ENCODE measurements at places on chromosomes 12 and 14. TPM values are rescaled to one million over a fixed set of nuclear protein-coding genes. Genes with fewer than 3 reads are reported as not detected.

DNA sequence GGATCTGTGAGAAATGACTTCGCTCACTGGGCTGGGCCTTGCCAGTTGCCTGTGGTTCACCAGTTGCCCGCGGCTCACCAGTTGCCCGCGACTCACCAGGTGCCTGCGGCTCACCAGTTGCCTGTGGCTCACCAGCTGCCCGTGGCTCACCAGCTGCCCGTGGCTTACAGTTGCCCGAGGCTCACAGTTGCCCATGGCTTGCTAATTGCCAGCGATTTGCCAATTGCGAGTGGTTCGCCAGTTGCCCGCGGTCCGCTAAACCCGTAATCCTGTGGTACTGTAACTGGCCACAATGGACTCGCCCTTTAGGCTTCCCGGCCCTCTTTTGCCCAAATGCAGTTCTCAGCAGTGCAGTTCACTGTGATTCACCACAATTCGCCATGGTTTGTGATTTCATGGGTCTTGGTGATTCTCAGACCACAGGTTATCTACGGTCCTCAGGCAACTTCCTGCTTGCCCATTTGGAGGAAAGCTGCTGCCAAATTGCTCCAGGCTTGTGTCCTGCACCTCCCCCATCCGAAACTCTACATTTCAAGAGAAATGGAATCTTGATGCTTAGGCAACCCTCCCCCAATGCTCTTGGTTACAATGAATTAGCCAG lies 15.0 kb upstream of the MEG3 start:
- no peak for DNase-seq
- no peak overlapping the region for H3K27ac ChIP-seq
- no peaks in the 10 kb centered on the region for H3K4me1 ChIP-seq
- H3K36me3 ChIP-seq: no peaks in the 10 kb centered on the region

- H3K4me1 ChIP-seq: peaks cover 84% of the 10 kb centered on the region
- DNase-seq: no peak
- H3K27ac ChIP-seq: peak overlapping the region; percentile 12
Observed at GRCh38 chr14:69635981-69636639, 24.7 kb downstream of the SUSD6 start.

The FCF1 gene
- total RNA-seq: 87.2 TPM

- no peaks in the 10 kb centered on the region for H3K36me3 ChIP-seq
- no peaks in the 10 kb centered on the region for H3K27me3 ChIP-seq
- DNase-seq: no peak
- H3K4me3 ChIP-seq: no peak overlapping the region
Observed at GRCh38 chr14:74324931-74325361, 22.2 kb upstream of the ABCD4 start.

- DNase-seq: no peak
- no peak overlapping the region for H3K27ac ChIP-seq
- no peak overlapping the region for H3K4me3 ChIP-seq
- no peaks in the 10 kb centered on the region for H3K27me3 ChIP-seq
- peaks cover 6% of the 10 kb centered on the region for H3K4me1 ChIP-seq
- H3K36me3 ChIP-seq: no peaks in the 10 kb centered on the region
Observed at GRCh38 chr14:67934862-67935261, 115.3 kb downstream of the RAD51B start.

DNA sequence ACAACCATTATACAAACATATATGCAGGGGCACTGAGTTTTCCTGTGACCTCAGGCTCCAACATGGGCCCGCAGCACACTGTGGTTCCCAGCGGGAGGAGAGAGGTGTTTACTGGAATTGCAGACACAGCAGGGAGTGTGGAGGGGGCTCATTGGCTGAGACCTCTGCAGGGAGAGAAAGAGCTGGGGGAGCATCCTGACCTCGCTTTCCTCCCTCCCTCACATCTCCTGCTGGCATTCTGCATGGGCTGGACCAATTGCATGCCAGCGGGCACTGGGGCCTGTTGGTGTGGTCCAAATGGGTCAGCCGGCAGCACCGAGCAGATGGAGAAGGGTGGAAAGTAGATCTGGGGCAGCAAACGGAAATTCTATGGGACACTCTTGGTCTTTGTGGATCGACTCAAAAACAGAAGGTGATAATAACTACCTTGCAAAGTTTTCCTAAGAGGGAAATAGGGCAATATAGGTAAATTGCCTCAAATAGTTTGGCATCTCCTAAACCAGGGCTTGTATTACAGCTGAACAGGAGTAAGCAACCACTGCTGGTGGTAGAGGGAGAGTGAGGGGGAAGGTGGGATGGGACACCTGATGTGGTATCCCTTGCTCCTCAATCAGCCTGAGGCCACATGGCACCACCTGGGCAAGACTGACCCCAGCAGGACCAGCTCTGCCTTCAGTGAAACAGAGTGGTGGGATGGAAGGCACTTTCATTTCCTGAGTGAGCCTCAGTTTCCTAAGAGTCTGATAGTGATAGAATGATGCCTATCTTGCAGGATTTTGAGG lies 86.9 kb downstream of the NTF3 start:
- H3K27ac ChIP-seq: no peak overlapping the region
- no peaks in the 10 kb centered on the region for H3K36me3 ChIP-seq
- H3K4me3 ChIP-seq: no peak overlapping the region
- no peaks in the 10 kb centered on the region for H3K4me1 ChIP-seq

- peaks cover 23% of the 10 kb centered on the region for H3K36me3 ChIP-seq
- no peaks in the 10 kb centered on the region for H3K27me3 ChIP-seq
- peaks cover 5% of the 10 kb centered on the region for H3K4me1 ChIP-seq
- no peak overlapping the region for H3K4me3 ChIP-seq
- no peak for DNase-seq
Observed at GRCh38 chr12:108798551-108799221, 58.7 kb downstream of the SSH1 start.

DNA sequence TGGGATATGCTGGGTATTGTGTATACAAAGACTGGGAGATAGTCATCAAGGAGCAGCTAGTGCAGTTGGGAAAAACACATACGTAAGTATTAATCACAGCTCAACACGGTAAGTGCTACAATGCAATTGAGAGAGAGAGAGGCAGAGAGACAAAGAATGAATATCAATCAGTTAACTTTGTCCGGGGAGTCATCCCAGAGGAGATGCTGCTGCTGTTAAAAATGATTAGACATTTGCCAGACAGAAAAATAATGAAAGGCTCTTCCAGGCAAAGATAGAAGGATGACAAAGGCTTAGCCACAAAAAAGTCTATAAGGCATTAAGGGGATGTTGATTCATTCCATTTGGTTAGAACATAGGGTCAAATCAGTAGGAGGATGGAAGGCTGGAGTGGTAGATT lies 45.1 kb downstream of the AKAP6 start:
- H3K27ac ChIP-seq: no peak overlapping the region
- H3K36me3 ChIP-seq: no peaks in the 10 kb centered on the region
- H3K4me1 ChIP-seq: no peaks in the 10 kb centered on the region

DNA sequence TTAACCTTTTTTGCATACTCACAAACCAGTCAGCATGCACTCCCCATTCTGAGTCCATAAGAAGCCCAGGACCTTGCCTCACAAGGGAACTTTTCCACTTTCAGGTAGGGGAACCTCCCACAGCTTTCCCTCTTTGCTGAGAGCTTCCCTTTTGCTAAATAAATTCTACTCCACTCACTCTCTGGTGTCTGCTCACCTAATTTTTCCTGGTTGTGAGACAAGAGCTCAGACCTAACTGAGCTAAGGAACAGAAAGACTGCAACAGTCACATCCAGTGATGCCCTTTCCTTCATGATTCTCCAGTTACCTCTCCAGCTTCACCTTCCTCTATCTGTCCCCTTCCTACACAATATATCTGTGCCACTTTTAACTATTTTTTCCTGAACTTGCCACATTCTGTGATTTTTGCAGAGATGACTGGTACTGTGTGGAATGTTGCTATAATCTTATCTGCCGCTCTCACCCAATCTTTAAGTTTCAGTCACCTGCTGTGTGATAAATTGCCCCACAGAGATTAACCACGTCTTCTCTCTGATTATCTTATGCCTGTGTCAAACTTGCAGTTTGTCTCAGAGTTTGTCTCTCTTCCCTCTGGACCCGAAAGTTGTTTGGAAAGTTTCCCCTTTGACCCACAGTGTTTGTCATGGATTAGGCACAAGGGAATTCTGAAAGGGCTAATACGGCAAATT lies 737.1 kb upstream of the FLRT2 start:
- DNase-seq: no peak
- no peaks in the 10 kb centered on the region for H3K36me3 ChIP-seq
- no peaks in the 10 kb centered on the region for H3K27me3 ChIP-seq
- no peaks in the 10 kb centered on the region for H3K4me1 ChIP-seq
- H3K4me3 ChIP-seq: no peak overlapping the region
- no peak overlapping the region for H3K27ac ChIP-seq

- peaks cover 8% of the 10 kb centered on the region for H3K4me1 ChIP-seq
- no peak for DNase-seq
- no peaks in the 10 kb centered on the region for H3K27me3 ChIP-seq
- H3K27ac ChIP-seq: no peak overlapping the region
Observed at GRCh38 chr14:50544911-50545310, 12.5 kb upstream of the MAP4K5 start.

The CHD8 gene
- 90.0 TPM for total RNA-seq

- H3K36me3 ChIP-seq: no peaks in the 10 kb centered on the region
- no peaks in the 10 kb centered on the region for H3K4me1 ChIP-seq
- H3K27me3 ChIP-seq: no peaks in the 10 kb centered on the region
- DNase-seq: no peak
Observed at GRCh38 chr14:76551906-76552305, 176.0 kb downstream of the ESRRB start.

DNA sequence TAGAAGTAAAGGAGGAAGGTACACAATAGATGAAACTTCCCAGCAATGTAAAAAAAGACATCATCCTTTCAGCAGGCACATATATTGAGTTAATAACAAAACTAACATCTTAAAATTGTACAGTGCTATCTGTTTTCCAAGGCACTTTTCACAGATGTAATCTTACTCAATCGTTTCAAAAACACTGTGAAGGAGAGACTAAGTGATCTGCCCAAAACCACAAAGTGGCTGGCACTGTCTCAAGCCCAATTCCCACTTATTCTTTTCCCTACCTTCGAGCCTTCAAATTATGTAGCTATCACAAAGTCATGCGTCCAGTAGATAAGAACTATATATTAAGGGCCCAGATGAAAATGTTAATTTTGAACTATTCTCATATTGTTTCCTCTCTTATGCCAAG lies 193.6 kb upstream of the RASSF8 start:
- no peak overlapping the region for H3K4me3 ChIP-seq
- no peak for DNase-seq
- no peaks in the 10 kb centered on the region for H3K4me1 ChIP-seq
- no peaks in the 10 kb centered on the region for H3K36me3 ChIP-seq
- no peaks in the 10 kb centered on the region for H3K27me3 ChIP-seq

The PRPH gene
- not detected for total RNA-seq

The CD9 gene
- 13.5 TPM for total RNA-seq

DNA sequence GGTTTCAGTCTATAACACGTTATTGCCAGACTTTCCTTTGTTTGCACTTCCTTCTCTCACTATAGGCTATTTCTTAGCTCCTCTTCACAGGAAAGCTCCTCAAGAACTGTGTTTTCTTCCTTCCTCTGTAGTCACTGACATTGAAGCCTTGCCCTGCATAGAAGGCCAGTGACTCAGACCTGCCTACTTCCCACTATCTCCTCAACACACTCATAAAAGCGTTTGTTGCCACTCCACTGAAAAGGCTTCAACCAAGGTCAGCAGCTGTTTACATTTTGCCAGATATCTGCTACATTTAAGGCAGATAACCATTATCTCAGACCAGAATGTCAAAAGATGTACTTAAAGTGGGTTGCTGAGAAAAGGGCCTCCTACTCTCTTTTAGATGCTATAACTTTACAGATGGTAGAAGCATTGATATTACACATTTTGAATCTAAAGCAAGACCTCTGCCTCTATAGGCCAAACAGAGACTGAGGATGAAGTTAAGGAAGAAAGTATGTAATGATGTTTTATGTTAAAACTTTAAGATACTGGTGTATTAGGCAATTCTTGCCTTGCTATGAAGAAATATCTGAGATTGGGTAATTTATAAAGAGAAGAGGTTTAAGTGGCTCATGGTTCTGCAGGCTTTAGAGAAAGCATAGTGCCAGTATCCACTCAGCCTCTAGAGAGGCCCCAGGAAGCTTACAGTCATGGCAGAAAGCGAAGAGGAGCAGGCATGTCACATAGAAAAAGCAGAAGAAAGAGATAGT lies 233.3 kb upstream of the FLRT2 start:
- H3K27ac ChIP-seq: no peak overlapping the region
- no peaks in the 10 kb centered on the region for H3K27me3 ChIP-seq
- no peaks in the 10 kb centered on the region for H3K36me3 ChIP-seq
- H3K4me3 ChIP-seq: no peak overlapping the region
- DNase-seq: no peak

The SH2B3 gene
- total RNA-seq: 48.9 TPM

The REP15 gene
- not detected for total RNA-seq

The LGALS3 gene
- 55.1 TPM for total RNA-seq

The POTEM gene
- not detected for total RNA-seq

GRCh38 chr12:94012590-94012989 lies 135.8 kb upstream of the PLXNC1 start:
- no peak overlapping the region for H3K4me3 ChIP-seq
- no peak for DNase-seq
- H3K27ac ChIP-seq: no peak overlapping the region

- no peak for DNase-seq
- H3K4me3 ChIP-seq: no peak overlapping the region
- no peaks in the 10 kb centered on the region for H3K27me3 ChIP-seq
- no peak overlapping the region for H3K27ac ChIP-seq
- no peaks in the 10 kb centered on the region for H3K4me1 ChIP-seq
Observed at GRCh38 chr14:101082436-101083384, 179.2 kb upstream of the RTL1 start.

- H3K27ac ChIP-seq: no peak overlapping the region
- no peak for DNase-seq
Observed at GRCh38 chr12:102885043-102885932, 31.8 kb downstream of the PAH start.

- no peaks in the 10 kb centered on the region for H3K36me3 ChIP-seq
- no peak overlapping the region for H3K4me3 ChIP-seq
- H3K27me3 ChIP-seq: no peaks in the 10 kb centered on the region
- DNase-seq: no peak
- H3K27ac ChIP-seq: no peak overlapping the region
Observed at GRCh38 chr12:58815235-58815634, 105.1 kb downstream of the LRIG3 start.

DNA sequence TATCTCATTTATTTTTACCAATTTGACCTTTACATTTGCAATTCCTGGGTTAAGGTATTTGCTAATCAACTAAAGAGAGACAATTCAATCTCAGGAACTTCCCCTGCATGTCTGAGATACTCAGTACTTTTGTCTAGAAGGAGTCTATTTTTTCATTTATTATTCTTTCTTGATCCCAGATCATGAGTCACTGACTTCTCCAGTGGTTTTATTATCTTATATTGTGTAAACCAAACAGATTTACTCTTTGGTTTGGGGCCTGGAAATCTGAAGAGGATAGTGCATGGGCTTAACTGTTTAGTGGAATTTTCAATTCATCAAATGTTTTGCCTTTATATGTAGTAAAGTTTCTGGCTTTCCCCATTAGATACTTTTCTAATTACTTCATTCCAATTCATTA lies 185.4 kb downstream of the ALG10B start:
- no peaks in the 10 kb centered on the region for H3K36me3 ChIP-seq
- DNase-seq: no peak
- H3K27ac ChIP-seq: no peak overlapping the region
- no peaks in the 10 kb centered on the region for H3K4me1 ChIP-seq
